ENCODE measurements at places on chromosomes 16 and 17.
A peak's percentile ranks its signal among the peaks of the same experiment; 100 is the strongest.

GRCh38 chr17:3815122-3815521 lies 14.1 kb upstream of the ITGAE start:
- no peak for DNase-seq

- no peak for DNase-seq
Measured at GRCh38 chr16:64952177-64952576, 169.7 kb downstream of the CDH11 start.

DNA sequence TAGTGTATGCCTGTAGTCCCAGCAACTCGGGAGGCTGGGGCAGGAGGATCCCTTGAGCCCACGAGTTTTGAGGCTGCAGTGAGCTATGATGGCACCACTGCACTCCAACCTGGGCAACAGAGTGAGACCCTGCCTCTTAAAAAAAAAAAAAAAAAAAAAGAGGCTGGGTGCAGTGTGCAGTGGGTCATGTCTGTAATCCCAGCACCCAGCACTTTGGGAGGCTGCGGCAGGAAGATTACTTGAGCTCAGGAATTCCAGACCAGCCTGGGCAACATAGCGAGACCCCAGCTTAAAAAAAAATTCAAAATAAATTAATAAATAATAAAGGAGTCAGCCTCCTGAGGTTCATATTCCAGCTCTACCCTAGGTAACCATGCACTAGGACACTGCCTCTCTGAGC lies 9.6 kb upstream of the CNOT1 start:
- no peak for DNase-seq

DNA sequence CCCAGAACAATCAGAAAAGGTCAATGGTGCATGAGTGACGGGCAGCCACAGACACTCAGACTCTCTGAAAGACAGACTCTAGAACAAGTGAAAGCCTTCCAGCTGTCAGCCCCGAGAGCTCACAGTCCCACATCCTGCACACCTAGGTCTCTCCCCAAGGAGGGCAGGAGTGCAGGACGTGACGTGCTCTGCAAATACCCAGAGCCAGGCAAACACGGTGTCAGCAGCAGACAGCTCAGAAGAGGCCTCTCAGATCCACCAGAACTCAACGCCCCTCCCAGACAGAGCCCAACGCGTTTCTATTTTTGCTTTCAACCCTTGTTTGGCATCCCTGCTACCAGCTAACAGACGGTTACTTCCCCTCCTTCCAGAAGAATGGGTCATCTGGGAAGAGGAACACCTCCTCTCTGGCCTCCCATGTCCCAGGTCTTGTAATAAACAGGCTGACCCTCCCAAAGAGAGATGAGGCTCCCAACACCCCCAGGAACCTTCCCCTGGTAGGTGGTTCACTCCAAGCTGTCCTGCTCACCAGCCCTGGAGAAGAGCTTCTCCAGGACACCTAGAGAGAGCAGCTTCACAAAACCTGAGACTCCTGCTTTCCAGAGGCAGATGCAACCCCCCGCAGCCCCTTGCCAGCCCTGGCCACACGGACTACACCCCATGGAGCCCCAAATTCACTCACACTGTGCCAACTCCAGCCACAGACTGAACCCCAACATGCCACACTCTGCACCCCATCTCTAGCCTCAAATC lies 7.6 kb downstream of the PITPNM3 start:
- DNase-seq: peak; percentile 59

DNA sequence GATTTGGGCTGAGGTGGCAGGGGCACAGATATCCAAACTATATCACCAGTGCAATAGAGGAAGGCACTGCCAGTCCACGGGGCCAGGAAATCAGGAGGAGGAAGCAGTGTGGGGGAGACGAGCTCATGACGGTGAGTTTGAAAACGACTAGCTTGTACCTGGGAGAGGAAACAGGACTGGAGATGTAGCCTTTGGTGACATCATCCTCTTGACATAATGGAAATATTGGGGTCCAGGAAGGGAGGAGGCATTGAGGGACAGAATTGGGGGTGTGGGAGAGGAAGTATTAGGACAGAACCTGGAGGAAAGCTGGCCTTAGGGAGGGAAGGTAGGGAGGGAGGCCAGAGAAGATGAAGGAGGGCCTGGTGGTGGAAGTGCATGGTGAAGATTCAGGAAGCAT lies 109.1 kb downstream of the RGS9 start:
- DNase-seq: no peak

DNA sequence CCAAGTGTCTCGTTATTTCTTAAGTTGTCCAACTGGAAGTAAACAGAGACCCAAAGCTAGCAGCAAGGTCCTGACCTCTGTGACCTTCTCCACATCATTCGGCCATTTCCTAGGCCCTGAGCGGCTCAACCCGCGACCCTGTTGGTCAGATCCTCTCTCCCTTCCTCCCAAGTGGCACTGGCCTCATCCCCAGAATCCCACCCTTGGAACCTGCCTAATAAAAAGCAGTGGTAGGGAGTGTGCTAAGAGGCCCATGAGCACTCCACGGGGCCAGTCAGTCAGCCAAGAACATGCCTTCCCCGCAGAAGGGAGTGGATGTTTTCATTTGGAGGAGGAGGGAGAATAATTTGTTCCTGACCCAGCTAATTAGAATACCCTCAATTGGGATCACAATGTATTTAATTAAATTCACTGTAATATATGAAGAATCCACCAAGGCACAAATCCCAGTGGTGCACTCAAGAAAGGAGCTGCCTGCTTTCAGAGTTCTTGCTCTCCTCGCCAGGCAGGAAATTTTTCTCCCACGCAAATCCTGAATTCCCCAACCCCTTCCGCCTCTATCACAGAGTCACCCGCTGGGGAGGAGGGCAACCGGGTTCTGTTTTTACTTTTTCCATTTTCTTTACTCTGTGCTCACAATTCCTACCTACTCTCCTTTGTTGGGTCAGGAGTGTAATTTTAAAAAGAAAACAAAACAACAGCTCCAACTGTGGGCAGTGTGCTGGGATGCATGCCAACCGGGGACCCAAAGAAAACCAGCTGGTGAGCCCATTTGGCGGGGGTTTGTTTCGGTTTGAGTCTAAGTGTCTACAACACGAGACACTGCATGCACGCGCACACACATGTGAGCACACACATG lies 153.4 kb downstream of the ZFHX3 start:
- DNase-seq: no peak

- DNase-seq: no peak
Measured at GRCh38 chr17:73592501-73592961, 51.7 kb downstream of the SDK2 start.

DNA sequence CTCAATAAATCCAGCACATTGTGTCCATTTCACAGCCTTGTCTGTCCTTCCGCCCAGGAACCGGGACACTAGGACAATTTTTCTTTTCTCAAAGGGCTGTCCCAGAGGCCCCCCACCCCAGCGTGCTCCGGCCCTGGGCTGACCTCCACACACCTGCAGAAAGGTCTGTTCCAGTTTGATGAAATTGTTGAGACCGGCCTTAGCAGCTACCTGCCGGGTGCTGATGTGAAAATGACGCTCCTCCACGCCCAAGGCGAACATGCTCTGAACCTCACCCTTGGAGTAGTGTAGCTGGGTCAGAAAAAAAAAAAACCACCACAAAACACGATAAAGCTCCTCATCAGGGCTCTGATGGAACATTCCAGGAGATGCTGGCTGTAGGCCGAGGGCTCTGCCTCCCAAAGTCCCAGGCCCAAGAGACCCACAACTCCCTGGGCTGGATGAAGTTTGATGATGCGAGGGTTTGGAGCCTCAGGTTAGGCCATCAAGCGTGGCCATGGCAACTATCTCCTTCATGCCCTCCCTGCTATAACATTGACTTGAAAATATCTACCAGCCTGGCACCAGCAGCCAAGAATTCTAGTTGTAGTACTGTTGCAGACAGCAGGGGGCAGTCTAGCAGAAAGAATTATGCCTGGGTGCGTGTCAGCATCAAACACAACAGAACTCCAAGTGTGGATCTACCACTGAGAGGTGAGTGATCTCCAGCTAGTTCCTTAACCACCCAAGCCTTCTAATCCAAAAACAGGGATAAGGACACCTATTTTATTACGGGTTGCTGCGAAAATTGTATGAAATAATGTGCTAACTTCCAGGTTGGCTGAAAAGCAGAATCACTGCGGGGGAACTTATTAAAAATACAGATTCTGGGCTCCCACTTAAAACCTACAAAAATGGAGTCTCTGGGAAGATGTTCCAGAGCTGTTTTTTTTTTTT lies 62.1 kb downstream of the RMI2 start:
- DNase-seq: peak; percentile 84

- DNase-seq: no peak
Measured at GRCh38 chr17:78919861-78920450, 5.2 kb downstream of the TIMP2 start.

- no peak for DNase-seq
Measured at GRCh38 chr16:57484515-57485005, 1.7 kb downstream of the DOK4 start.

DNA sequence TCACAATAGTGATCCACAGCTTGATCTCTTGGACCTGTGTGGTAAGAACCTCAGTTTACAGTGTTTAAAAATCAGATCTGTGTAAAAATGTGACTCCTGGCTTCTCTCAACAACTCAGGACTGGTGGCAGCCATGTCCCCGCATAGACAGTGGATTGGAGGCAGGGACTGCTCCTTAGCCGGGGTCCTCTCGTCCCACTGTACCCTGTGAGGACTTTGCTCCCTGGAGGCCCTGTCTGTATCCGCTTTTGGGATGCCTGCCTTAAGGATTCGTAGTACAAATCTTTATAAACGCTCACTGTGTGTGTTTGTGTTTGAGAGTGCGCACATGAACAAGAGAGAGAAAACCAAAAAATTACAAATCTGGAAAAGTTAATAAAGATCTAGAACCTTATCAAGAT lies 142.5 kb downstream of the SNX29 start:
- no peak for DNase-seq

DNA sequence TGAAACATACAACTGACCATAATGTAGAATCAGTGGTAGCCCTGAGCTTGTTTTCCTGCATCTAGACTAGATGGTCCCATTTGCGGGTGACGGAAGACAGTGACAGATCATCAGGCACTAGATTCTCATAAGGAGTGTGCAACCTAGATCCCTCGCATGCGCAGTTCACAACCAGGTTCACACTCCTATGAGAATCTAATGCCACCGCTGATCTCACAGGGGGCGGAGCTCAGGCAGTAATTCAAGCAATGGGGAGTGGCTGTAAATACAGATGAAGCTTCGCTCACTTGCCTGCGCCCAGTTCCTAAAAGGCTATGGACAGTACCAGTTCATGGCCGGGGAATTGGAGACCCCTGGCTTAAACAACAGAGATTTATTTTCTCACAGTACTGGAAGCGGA lies 656.3 kb downstream of the HS3ST4 start:
- DNase-seq: no peak

GRCh38 chr17:44921122-44921882 lies 6.0 kb upstream of the GFAP start:
- no peak for DNase-seq

DNA sequence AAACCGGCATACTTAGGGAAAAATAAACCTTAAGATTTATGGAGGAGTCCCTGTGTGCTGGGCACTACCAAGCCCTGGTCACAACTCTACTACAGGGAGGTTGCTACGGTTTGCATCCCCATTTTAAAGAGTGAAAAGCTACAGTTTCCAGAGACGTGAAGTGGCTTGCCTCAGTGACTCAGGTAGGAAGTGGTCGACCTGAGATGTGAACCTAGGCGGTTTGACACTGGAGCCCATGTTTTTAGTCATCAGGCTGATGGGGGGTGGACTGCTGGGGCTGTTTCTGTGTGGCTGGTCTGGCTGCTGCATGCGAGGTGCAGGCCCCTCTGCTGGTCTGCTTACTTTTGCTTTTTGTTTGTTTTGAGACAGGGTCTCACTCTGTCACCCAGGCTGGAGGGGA lies 6.6 kb downstream of the COX6A2 start:
- DNase-seq: peak; percentile 50

GRCh38 chr16:49355933-49356665 lies 17.5 kb upstream of the C16orf78 start:
- DNase-seq: no peak

- no peak for DNase-seq
Measured at GRCh38 chr16:68003031-68003430, 3.7 kb upstream of the DPEP2 start.

DNA sequence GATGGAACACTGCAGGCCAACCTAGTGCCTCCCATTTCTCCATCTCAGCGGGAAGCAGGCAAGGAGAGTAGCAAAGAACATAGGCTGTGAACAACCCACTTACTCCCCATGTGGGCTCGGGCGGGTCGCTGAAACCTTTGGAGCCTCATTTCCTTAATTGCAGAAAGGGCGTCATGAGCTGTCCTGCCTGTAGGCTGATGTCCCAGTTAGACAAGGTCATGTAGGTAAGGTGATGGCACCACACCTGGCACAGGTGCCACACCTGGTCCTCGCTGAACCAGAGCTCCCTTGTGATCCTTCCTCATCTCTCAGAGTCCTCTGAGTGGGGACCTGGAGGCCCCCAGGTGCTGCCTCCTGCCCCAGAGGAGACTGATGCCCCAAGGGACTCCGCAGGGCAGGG lies 22.9 kb downstream of the ABCC3 start:
- DNase-seq: no peak

DNA sequence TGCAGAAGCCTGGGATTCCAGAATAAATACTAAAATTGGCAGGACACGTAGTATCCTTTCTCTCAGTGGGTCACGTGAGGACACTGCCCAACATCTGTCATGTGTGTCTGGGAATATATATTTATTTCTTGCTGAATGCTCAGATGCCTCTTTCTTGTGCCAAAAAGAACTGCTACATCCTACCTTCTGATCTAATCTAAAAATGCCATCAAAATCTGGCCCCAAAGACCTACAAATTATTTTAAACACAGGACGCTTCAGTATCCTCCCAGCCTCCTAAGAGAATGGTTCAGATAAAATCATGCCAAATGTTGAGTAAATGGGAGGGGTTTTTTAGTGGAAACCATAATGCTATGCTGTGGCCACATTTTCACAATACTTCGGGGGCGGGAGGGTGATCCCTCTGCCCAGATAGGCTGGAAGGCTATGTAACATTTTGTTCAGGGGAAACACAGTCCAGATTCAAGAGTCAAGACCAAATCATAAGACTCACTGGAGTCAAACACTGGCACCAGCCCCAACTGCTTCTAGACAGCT lies 22.9 kb upstream of the CORO6 start:
- DNase-seq: no peak

GRCh38 chr16:17204644-17205043 lies 266.1 kb downstream of the XYLT1 start:
- no peak for DNase-seq

- DNase-seq: peak; percentile 57
Measured at GRCh38 chr17:27473748-27474609, 17.7 kb downstream of the KSR1 start.

- DNase-seq: no peak
Measured at GRCh38 chr16:56870276-56870888, 5.4 kb downstream of the SLC12A3 start.

- DNase-seq: no peak
Measured at GRCh38 chr17:10931133-10931532, 93.2 kb upstream of the PIRT start.

- DNase-seq: no peak
Measured at GRCh38 chr17:82386881-82387704, 15.5 kb downstream of the UTS2R start.

DNA sequence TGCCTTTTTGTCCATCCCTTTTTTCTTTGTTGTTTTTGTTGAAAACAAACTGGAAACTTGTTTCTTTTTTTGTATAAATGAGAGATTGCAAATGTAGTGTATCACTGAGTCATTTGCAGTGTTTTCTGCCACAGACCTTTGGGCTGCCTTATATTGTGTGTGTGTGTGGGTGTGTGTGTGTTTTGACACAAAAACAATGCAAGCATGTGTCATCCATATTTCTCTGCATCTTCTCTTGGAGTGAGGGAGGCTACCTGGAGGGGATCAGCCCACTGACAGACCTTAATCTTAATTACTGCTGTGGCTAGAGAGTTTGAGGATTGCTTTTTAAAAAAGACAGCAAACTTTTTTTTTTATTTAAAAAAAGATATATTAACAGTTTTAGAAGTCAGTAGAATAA lies 4.9 kb downstream of the SOX9 start:
- DNase-seq: no peak

GRCh38 chr16:22123146-22123545 lies 30.8 kb downstream of the VWA3A start:
- DNase-seq: no peak

Data from GM20000 (cell line).